GM12891 (cell line): ENCODE measurements at places on chromosomes 3 and 15.

DNA sequence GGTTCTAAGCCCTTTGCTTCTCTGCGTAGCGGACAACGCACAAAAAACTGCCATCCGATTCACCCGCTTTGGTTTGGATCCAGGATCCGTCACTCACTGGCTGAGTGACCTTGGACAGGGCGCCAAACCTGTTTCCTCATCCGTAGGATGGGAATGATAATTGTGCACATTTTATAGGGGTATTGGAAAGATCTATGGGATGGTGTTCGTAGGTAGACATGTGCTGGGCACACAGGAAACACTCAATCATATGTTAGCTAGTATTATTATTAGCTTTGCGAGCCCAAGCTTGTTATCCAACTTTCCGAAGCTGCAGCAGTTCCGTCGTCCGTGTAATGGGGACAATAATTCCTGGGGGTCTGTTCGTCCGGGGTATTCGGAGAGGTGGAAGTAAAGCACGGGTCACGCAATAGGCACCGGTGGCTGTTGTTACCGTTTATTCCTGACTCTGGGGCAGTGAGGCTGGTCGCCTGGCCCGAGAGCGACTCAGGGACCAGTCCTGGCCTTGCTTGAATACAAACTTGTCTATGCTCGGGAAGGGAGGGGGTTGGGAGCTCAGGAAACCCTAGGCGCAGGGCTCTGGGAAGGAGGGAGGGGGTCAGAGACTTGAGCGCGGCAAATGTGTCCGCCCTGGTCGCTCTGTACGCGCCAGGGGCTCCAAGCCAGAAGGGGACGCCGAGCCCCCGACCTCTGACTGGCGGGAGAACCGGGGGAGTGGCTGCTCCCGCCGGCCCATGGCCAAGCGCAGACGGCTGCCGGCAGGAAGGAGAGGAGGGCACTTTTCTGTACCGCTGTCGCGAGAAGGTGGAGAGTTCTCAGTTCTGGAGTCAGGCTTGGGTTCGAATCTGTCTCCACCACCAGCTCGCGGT is 1.3 kb downstream of the SPSB4 start:
- no peak for DNase-seq

GRCh38 chr3:143814443-143814889 is 33.8 kb downstream of the SLC9A9 start:
- no peak for DNase-seq

DNA sequence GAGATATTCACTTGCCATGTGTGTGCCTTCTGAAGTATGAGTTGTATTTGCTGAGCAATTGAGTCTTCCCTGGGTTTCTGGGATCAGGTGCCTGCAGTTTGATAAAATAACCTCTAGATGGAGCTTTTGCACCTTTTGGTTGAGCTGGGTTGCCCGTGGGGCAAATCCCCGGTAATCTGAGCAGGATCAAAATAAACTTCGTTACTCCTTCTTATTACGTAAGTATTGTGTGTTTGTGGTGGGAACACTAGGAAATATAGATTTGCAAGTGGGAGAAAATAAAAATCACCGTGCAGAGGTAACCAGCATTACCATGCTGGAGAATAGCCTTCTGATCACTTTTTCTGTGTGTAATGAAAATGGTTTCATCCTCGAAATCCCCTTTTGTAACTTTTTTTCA is 277.4 kb upstream of the NR2E3 start:
- DNase-seq = no peak

- no peak for DNase-seq
Observed at GRCh38 chr3:133127381-133127780, 89.2 kb downstream of the TMEM108 start.

GRCh38 chr15:54687628-54688027 is 509.1 kb downstream of the RSL24D1 start:
- no peak for DNase-seq
